NCI-H1694 treated with DMSO at 0.1 percent for 48 hours (cell line): ENCODE measurements at places on chromosomes 4 and X.

GRCh38 chr4:38122060-38122459 is 161.9 kb downstream of the PTTG2 start:
- DNase-seq: no peak

DNA sequence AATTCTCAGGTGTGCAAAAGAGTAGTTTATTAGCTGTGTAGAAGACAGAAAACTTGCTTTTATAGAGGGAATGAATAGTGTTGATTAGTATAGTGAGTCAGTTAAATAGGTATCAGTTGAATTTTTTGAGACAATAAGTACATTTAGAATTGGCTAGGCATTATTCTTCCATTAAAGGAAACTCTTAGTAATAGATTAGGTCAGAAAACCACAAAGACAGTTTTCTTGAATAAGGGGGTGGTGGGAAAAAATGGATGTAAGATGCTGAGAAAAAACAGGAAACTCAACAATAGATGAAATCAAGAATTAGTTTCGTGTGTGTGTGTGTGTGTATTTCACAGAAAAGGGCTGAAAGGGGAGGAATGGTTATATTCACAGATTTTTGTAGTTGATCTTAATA is 16.8 kb downstream of the CD38 start:
- no peak for DNase-seq

GRCh38 chrX:33138677-33139249 is 72.6 kb downstream of the DMD start:
- DNase-seq: no peak

DNA sequence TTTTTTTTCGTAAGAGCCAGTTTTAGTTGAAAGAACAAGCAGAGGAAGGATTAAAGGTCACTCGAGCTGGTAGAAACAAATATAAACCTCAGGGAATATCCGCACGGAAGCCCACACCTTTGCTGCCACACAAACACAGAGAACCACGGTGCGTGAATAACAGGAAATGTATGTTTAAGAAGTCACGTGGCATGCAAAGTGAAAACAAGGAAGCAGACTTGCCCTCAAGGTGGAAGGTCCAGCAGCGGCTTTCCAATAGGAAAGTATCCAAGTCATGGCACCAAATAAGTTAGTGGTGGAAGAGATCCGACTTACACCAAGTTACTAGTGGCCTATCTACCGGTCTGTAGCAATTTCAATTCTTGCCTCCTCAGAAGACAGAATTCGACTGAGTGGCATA is 215.5 kb downstream of the HHIP start:
- DNase-seq: no peak

DNA sequence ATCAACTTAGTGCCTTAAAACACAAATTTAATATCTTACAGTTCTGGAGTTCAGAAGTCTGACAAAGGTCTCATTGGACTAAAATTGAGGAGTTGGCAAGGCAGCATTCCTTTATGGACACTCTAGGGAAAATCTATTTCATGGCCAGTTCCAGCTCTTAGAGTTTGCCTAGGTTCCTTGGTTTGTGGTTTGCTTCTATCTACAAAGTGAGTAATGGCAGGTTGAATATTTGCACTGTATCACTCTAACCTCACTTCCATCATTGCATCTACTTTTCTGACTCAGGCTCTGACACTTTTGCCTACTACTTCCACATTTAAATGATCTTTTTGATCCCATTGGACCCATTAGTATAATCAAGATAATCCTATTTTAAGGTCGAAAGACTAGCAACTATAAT is 64.7 kb upstream of the PCDH10 start:
- DNase-seq: no peak

DNA sequence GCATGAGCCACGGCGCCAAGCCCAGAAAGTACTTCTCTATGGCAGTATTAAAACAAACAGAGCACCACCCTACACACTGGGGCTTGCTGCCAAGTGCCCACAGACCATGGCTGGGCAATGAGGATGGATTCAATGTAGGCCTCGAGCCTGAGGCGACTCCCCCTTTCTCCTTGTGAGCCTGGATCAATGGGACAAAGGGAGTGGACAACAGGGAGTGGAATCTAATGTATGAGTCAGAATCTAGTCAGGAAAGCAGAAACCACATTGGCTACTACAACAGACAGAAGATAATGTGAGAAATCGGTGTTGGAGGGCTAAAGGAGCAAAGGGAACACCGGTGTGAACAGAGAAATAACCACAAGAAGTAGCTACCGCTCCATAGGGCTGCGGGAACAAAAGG is 37.7 kb upstream of the OCIAD2 start:
- no peak for DNase-seq
